ENCODE measurements at places on chromosomes 6 and 20.
A peak's percentile ranks its signal among the peaks of the same experiment; 100 is the strongest.

- no peak for DNase-seq
Measured at GRCh38 chr20:17614176-17614811, 44.4 kb downstream of the DSTN start.

GRCh38 chr20:48003021-48003420 is 217.7 kb upstream of the SULF2 start:
- DNase-seq = no peak

DNA sequence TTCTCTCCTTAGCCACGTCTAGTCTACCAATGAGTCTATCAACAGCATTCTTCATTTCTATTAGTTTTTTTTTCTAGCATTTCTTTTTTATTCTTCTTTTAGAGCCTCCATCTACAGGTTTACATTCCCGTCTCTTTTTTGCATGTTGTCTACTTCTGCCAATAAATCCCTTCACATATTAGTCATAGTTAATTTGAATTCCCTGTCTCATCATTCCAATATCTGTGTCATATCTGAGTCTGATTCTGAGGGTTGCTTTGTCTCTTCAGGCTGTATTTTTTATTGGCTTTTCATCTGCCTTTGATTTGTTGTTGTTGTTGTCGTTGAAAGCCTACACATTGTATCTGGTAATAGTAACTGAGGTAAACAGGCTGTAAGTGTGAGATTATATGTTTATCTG is 104.6 kb downstream of the HMGCLL1 start:
- no peak for DNase-seq

DNA sequence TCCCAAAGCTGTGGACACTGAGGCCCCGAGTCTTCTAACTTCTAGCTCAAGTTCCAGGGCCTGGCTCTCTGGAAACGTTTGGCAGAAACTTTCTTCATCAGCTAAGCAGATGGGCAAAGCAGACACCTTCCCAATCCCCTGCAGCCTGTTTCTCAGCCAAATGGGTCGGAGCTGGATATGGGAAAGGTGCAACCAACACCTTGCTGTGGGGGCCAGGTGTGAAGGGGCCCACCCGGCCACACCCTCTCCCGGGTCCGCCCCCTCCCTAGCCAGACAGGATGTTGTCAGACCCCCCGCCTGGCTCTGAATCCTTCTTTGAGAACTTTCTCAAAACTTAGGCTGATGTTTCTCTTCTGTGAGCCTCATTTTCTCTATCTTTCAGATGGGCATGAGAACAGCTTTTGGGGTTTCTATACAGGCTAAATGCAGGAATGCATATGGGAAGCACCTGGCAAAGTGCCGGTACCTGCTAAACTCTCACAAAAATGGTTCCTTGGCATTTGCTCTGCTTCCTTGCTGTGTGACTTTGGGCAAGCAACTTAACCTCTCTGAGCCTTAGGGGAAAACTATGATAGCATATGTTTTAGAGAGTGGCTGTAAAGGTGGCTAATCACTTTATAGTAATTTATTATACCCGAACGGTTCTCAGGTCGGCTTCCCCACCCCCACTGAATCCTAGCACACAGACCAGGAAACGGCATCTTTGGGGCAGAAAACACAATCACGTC is 1.8 kb downstream of the SNAI1 start:
- no peak for DNase-seq

GRCh38 chr20:34938466-34939163 is 17.0 kb downstream of the GSS start:
- DNase-seq = no peak

DNA sequence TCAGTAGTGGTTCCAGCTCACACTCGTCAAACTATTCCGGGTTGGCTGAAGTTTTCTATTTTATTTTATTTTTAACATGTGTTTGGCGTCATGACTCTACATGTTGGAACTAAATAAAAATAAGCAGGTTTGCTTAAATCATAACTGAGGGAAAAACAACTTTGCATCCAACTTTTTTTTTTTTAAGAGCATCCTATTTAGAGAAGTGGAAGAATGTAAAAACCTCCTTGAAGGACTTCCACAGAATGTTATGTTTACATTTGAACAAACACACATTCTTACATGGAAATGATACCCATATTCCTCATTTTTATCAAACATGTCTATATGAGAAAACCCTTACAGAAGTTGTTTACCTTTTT is 659 bp downstream of the PRDM1 start:
- DNase-seq = no peak

DNA sequence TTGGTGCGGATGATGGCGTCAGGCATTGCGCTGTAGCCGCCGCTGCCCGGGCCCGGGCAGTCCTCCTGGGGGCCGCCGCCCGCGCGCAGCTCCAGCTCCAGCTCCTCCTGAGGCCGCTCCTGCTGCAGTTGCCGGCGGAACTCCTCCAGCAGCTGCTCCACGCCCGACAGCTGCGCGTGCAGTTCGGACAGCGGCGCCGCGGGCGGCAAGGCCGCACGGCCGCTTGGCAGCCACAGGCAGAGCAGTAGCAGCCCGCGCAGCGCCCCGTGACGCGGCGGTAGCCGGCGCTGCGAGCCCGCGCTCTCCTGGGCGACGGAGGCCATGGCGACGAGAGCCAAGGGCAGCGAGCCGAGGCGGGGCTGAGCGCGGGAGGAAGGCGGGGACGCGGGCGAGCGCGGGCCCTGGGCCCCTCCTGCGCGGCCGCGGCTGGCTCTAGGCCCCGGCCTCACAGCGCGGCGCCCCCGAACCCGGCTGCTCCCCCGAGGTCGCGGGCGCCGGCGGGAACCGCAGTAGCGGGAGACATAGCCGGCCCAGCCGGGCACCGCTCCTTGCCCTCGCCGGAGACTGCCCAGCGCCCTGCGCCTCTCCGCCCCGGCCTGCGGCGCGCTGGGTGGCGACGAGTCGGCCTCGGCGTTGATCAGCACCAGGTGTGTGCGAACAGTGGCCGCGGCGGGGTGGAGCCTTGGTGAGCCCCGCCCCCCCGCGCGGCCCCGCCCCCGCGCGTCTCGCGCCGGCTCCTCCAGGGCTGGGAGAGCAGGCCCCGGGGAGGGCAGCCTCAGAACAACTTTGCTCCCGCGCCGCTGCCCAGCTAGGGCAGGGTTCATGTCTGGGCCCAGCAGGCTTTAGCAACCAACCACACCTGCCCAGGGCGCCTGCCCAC is at the start of gene LRP11:
LRP11 (minus strand) TSS at position 662 of the 880 bp plus-strand sequence; CDS start at position 323, 339 bp downstream.
- peak; percentile 88 for DNase-seq

DNA sequence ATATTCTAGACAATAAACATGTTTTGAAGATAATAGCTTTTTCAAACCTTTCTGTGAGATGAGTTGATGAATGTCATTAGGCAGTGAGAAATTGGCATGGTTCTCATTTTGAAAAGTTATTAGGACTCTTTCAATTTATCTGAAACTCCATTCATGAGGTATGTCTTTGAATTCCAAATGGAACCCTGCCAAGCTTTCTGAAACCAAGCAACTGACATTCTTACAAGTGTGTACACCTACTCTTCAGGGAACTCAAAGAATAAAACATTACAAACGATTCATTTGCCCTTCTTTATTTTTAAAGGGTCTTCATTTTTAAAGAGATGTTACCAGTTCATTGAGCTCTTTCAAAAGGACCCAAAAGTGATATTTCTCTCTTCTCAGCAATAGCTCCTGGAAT is 2.1 kb upstream of the TRDN start:
- no peak for DNase-seq

GRCh38 chr20:17624551-17625245 is 54.8 kb downstream of the DSTN start:
- no peak for DNase-seq

- DNase-seq = no peak
Measured at GRCh38 chr20:50242863-50243609, 52.4 kb downstream of the CEBPB start.

GRCh38 chr6:27650620-27651370 is 177.9 kb upstream of the ZNF184 start:
- DNase-seq = no peak

GRCh38 chr6:95078457-95078856 is 498.9 kb upstream of the MANEA start:
- no peak for DNase-seq

DNA sequence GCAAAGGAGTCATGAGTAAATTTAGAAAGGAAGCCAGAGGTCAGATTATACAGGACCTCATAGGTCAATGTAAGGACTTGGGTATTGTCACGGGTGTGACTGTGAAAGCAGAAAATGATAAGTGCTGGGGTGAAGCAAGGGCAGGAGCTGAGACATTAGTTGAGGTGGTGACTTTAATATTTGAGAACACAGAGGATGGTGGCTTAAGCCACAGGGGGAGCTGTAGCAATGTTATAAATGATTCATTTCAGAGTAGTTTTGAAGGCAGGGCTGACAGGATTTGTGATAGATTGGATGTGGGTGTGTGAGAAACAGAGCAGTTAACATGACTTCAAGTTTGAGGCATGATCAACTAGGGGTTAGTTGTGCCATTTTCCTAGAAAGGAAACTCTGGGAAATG is 659.9 kb downstream of the EPM2A start:
- DNase-seq = no peak

- DNase-seq = no peak
Measured at GRCh38 chr6:140009286-140009685, 634.8 kb upstream of the CITED2 start.

GRCh38 chr6:1228754-1229191 is 83.1 kb upstream of the FOXQ1 start:
- no peak for DNase-seq

DNA sequence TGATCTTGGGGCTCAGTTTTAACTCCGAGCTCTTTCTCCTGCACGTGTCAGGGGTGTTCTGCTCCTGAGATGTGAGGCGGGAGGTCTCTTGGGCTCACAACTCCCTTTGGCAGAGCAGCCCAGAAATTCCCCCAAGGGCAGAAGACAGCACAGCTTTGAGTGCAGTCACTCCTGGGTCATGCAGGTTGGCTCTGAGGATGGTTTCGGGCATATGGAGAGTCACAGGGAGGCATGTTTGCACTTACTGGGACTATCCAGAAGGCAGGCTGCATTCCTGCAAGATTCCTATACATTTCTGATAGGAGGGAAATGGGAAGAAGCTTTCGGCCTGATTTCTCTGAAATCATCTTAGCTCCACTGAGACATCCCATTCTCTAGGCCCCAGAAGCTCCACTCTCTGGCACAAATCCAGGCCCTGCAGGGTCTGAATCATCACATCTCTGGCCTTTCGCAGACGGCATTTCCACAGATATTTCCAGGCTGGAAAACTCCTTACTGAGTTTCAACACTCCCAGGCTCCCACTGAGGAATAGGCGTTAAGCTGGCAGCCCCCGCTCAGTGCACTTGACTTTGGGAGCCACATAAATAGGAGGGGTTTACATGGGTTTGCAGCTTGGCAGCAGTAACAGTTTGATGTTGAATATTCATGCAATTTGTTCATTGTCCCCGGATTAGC is 39.7 kb downstream of the AGPAT4 start:
- DNase-seq = no peak

DNA sequence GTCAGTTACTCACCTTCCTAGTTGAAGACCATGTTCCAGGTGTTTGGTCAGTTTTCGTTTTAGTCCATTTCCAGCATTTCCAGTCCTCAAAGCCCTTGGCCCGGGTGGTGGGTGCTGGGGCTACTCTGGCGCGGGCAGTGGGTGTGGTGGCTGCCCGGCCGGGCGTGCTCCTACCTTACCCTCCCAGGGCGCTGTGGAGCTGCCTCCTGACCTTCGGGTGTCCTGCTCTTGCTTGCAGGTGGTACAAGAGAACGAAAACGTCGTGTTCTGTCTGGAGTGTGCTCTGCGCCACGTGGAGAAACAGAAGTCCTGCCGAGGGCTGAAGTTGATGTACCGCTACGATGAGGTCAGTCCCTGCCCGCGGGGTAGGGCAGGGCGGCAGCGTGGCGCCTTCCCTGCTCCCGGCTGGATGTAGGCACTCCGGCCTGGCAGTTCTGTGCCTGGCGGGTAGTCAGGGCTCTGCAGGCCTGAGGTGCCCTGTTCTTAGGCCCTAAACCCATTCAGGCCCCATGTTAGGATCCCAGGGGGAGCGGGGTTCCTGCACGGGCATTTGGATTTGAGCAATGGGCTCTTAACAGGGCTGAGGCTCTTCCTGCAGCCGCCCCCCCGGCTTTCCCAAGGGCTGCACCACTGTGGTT is 145.8 kb downstream of the DTNBP1 start:
- DNase-seq = no peak

DNA sequence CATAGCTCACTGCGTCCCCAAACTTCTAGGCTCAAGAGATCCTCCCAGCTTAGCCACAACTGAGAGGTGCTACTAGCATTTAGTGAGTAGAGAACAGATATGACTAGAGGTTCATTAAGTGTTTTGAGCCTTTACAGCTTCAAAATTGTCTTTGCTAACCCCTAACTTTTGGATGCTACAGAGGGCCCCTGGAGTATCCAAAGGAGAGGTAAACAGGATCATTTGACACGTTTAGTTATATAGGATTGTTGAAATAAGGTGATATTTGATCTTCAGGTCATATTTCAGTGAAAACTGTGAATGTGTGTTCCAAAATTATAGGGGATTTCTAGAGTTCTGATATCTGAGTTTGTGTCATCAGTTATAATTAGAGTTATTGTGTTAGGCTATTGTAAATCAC is 19.2 kb upstream of the HFE start:
- DNase-seq = no peak

- DNase-seq = peak; percentile 57
Measured at GRCh38 chr6:52573295-52573694, 3.6 kb downstream of the TRAM2 start.

GRCh38 chr20:2706688-2707352 is 14.2 kb downstream of the EBF4 start:
- DNase-seq = no peak

- DNase-seq = peak; percentile 40
Measured at GRCh38 chr6:56595490-56596122, 47.1 kb downstream of the DST start.

DNA sequence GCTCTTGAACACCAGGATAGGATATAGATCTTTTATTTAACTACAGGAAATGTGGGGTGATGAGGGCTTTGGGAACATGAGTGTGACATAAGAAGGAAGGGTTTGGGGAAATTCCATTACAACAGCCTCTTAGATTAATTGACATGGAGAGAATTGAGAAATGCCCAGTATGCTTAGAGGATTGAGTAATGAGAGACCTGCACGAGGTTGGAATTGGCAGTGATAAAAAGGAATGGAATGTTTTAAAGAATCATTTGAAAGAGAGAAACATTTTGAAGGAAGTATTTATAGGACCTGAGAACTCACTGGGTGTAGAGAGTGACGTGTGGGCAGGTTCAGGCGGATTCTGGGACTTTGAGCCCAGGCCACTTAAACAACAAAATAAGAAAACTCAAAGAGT is 227.0 kb downstream of the BMP2 start:
- DNase-seq = no peak

- no peak for DNase-seq
Measured at GRCh38 chr6:141988327-141988726, 144.4 kb upstream of the GJE1 start.

GRCh38 chr20:56422076-56422823 is 10.2 kb downstream of the CASS4 start:
- DNase-seq = no peak

- peak; percentile 35 for DNase-seq
Measured at GRCh38 chr6:160137989-160138835, 16.6 kb downstream of the SLC22A1 start.

DNA sequence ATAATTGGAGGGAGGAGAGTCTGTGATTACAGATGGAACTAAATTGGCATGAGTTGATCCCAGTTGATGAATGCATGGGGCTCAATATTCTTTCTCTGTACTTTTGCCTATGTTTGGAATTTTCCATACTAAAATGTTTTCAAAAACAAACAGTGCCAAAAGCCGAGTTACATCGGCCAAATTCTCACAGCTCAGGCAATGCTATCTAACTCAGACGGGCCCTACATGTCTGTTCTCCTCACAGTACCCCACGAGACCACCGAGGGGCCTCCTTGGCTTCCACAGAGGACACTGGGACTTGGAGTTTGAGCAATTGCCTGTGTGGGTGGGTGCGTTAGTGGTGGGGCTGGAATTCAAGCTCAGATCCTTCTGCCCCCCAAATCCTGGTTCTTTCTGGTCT is 413.2 kb downstream of the CDH26 start:
- DNase-seq = no peak

- DNase-seq = no peak
Measured at GRCh38 chr20:16385891-16386290, 187.4 kb downstream of the KIF16B start.

Measured in renal pelvis (tissue), 12 donors.